T47D (cell line): ENCODE measurements at places on chromosomes 2 and 18.

DNA sequence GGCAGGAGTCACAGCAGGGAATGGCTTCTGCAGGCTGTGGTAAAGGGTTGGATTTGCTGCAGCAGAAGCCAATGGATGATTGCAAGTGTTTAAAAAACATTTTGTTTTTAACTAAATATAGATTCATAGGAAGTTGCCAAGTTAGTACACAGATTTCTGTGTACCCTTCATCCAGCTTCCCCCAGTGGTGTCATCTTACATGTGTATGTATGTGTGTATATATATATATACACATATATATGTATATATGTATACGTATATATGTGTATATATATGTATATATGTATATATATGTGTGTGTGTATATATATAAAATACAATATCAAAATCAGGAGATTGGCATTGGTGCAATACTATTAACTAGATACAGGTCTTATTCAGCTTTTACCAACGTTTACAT lies 19.2 kb upstream of the FAM124B start:
- no peak for DNase-seq

GRCh38 chr2:50782543-50782942 lies 249.4 kb downstream of the NRXN1 start:
- no peak for DNase-seq

DNA sequence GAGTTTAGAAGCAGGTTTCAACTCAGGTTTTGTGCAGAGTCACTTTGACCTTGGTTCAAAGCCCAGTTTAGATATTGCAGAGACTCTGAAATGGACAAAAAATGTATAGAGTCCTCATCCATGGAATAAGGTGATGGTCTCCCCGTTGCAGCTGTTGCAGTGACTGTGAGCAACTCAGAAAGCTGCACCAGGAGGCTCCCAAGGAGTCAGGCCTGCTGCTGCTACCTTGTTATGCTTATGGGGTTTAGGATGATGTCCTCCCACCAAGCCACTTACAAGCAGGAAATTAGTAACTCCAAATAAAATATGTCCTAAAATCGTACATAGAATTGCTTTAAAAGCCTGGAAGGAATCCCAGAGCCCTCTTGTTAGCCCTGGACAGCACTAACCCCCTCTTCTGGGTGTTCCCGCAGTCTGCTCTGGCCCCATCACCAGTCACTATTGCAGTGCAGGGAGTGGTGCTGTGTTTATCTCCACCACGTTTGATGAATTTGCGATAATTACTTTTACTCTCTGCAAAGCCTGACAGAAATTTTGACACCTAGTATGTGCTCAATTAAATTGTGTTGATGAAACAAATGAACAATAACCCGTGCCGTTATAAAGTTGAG lies 189.0 kb downstream of the CNTNAP5 start:
- no peak for DNase-seq

DNA sequence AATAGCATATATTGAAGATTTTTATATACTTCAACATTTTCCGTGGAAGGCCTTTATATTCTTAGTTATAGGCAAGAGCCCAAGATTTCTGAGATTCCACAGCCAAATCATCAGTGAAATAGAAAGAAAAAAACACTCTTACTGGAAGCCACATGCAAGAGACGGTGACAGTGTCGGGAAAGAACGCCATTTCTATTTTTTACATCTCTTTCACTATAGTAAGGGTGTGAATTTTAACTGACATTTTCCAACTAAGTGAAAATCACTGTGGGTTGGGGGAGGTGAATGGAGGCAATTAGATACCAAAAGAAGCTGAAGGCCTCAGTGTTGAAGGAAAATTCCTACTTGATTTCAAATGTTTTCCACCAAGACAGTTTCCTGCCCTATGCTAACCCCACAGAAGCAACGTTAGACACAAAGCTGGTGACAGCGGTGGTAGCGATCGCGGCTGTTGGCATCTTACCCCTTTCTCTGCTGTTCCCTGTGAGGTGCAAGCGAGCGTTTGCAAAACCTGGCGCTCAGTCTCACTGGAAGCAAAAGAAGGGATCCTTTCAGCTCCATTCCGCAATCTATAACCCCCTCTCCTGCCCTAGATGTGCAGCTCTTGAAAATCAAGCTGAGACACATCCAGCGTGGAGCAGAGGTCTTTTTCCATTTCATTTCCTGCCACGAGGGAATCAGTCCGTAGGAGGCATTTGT lies 20.0 kb downstream of the ID2 start:
- DNase-seq: no peak

DNA sequence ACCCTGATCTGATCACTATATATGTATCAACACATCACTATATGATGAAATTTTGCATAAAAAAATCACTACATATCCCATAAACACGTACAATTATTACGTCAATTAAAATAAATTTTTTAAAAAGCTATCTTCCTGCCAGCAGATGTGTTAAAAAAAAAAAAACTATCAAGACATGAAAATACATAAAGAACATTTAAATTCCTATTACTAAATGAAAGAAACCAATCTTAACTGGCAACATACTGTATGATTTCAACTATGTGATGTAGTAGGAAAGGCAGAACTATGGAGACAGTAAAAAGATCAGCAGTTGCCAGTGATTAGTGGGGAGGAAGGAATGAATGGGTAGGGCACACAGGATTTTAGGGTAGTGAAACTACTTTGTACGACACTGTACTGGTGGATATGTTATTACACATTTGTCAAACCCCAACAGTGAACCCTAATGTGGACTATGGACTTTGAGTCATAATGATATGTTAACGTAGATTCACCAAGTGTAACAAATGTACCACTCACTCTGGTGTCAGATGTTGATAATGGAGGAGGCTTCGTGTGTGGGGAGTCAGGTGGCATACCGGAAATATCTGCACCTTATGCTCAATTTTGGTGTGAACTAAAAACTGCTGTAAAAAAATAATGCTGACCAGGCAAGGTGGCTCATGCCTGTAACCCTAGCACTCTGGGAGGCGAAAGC lies 27.4 kb downstream of the USP34 start:
- no peak for DNase-seq

- no peak for DNase-seq
Observed at GRCh38 chr2:65661980-65662653, 229.7 kb upstream of the SPRED2 start.

DNA sequence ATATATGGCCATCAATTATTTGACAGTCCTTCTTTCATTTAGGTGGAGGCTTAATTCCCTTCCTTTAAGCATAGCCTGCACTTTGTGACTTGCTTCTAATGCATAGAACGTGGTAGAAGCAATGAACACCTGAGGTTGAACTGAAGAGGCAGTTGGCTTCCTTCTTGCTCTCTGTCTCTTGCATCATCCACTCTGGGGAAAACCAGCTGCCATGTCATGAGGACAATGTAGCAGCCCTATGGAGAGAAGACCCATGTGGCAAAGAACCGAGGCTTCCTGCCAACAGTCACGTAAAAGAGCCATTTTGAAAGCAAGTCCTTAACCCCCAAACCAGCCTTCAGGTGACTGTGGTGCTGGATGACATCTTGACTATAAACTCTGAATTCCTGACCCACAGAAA lies 46.8 kb downstream of the ATOH8 start:
- DNase-seq: no peak

GRCh38 chr2:239399921-239400595 lies 762 bp downstream of the HDAC4 start:
- no peak for DNase-seq

DNA sequence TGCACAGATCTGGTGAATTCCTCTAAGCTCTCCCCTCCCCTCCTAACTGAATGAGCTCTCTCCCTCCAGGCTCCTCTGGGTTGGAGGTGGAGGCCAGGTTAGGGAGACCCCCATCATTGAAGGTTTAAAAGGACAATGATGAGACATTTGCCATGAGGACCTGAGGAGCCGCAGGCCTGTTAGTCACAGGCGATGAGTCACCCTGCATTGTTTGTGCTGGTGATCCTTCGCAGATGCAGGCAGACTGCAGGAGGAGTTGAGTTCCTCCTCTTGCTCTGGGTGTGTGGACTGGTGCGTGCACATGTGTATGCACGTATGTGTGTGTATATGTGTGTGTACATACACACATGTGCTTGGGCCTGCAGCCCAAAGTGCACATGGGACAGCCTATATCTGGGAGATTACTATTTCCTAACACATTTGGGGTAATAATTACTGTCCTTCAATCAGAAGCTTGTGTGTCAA lies 42.0 kb downstream of the MCFD2 start:
- DNase-seq: peak; percentile 57

DNA sequence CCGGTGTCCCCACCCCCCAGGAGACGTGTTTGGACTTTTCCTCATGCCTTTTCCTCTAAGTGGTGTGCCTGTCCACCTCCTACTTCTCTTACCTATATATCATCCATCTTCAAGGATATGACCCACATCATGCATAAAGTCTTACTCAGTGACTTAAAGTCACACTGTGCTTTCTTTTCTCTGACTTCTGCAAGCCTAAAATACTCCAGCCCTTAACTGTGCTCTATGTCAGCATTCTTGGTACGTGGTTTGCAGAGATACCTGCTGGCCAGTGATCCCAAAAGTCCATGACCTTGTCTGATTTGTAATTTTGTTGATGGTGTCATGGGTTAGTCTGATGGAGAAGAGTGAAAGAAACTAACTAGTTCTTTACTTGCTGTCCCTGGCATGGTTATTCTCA lies 393.6 kb upstream of the NRP2 start:
- DNase-seq: no peak

DNA sequence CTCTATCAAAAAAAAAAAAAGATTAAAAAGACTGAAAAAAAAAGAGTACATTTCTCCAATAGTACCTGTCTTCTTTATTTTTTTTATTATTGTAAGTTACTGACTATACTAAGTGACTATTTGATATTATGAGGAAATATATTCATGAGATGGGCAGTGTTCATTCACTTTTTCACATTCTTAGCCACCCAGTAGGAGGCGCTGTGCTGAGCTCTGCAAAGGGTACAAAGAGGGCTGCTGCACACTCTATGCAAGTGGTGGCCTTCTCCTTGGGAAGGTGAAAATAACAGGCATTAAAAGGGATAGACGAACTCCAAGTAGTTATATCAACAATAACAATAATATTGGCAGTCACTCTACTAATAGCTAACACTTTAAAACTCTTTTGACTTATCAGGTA lies 1034.9 kb upstream of the FANCL start:
- no peak for DNase-seq

DNA sequence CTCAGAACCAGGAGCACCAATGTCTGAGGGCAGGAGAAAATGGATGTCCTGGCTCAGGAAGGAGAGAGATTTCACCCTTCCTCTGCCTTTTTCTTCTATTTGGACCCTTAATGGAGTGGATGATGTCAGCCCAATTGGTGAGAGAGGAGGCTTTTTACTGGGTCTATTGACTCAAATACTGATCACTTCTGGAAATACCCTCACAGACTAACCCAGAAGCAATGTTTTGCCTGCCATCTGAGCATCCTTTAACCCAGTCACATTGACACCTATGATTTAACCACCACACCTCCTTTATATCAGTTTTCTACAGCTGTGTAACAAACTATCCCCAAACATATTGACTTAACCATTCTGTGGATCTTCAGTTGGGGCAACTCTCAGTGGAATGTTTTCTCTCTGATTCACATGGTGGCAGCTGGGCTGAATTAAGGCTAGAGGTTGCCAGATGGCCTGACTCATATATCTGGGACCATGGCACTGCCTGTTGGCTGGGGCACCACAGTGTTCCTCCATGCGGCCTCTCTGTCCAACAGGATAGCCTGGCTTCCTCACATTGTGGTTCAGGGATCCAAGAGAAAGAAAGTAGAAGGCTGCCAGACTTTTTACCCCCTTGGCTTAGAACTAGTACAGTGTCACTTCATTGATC lies 18.2 kb upstream of the MBOAT2 start:
- DNase-seq: no peak
